ENCODE measurements at places on chromosomes 4 and X.

DNA sequence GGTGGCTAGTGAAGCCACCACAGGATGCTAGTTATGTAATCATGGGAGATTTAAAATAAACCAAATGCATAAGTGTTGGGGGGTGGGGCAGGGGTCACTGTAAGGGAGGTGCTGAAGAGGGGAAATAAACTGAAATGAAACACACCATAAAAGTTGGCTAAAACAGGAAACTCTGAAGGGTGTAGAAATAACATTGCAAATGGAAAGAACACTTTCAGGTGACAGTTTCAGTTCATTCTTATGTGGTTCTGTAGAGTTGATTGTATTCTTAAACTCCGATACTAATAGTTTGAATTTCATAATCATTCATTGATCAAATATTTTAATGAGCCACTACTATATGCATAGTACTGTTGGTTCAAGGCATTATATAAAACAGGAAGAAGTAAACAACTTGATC lies 80.1 kb downstream of the HDAC8 start:
- DNase-seq = no peak

DNA sequence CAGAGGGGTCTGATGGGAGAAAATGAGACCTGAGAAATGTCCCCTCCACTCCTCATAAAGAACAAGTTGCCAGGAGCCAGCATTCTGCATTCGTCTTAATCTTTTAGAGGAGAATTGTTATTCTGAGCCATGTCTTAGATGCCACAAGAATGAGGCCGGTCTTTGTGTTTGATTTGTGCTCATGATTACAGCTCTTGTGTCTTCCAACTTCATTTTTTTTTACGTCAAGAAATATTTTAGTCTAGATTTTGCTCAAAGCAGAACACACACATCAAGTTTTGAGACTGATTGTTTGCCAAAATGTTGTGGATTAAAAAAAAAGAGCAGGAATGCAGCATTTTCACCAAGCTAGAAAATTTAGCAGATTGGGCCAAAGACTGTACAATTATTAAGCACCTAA lies 130.6 kb upstream of the PITX2 start:
- no peak for DNase-seq

DNA sequence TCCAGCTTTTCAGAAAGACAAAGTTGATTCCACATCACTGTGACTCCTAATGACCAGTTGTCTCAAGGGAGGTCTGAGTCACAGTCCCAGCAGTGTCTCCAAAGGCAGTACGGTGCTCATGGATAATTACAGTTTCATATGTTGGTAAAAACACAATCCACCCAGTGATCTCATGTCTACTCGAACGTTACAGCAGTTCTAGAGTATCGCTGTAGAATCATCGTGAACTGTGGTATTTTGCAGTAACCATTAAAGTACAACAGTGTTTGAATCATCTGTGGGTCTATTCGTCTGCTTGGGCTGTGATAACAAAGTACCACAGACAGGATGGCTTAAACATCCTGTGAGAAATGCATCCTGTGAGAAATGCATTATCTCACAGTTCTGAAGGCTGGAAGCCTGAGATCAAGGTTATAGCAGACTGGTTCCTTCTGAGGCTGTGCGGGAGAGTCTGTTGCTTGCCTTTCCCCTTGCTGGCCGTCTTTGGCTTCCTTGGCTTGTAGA lies 121.1 kb upstream of the SORBS2 start:
- DNase-seq = no peak

- DNase-seq = no peak
Observed at GRCh38 chr4:14152834-14153519, 525.5 kb upstream of the BOD1L1 start.

GRCh38 chrX:76428243-76429130 lies 977 bp downstream of the MAGEE1 start:
- DNase-seq = no peak

DNA sequence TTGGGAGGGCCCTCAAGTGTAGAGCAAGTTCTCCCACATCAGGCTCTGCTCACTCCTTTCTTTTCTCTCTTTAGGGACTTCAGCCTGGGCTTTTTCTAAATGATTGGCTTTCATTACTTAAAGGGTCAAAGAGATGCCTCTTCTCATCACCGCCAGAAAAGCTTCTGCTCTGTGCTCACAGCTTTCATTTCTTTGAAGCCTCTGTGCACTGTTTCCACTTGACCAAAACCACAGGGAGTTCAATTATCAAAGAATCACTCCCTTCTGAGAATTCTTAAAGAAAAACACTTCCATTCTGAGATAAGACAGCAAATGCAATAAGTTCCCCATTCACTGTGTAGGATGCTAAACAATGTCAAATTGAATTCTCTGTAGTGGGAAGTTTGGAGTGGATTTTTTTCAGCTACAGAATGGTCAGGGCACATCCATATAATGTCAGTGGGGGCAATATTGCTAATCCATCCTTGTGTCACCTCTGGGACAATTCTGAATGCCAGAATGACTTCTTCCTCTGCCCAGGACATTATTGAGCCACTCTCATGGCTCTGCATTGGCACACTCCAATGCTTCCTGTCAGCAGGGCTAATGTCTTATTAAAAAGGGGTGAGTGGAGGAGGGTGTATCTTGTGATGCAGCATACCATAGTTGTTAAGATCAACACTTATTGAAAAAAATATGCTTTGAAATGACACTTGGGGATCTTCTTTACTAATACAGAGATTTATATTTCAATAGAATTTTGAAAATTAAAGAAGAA lies 217.6 kb downstream of the SNCA start:
- DNase-seq = no peak

- DNase-seq = no peak
Observed at GRCh38 chr4:24210332-24210902, 320.6 kb upstream of the PPARGC1A start.

GRCh38 chr4:180500154-180500553 lies 1743.0 kb upstream of the TENM3 start:
- DNase-seq = no peak

- no peak for DNase-seq
Observed at GRCh38 chr4:74385386-74385785, 20.4 kb downstream of the EREG start.

DNA sequence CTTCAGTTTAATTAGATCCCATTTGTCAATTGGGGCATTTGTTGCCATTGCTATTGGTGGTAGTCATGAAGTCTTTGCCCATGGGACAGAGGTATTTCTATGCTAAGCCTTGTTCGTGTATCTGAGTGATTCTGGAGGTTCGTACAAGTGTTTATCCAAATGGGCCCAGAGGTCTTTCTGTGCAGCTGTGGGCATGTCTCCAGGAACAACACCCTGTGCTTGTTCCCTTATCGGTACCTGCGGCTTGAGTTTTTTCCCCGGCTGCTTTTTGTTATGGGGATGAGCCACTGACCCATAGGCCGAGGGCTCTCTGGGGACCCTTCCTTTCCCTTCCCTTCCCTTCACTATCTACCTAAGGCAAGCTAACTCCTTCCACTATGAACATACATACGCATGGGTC lies 81.4 kb upstream of the WDR1 start:
- DNase-seq = no peak

DNA sequence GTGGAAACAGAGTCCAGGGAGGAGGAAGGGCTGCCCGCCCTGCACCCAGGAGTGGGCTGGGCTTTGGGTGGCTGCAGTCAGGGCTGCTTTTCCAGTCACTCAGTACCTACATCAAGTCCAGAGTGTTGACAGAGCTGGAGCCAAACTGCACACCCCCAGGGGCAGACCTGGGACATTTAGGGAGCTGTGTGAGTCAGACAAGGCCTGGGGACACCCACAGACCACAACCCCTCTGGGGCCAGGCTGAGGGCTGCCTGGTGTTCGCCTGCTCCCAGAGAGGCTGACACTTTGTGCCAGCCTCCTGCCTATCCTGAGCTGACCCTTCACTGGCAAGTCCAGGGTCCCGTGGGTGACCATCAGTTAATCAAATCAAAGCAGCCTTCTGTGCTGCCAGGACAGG lies 240.0 kb downstream of the BCOR start:
- DNase-seq = no peak

Measured in activated CD4-positive, CD25-positive, alpha-beta regulatory T cell treated with anti-CD3 and anti-CD28 coated beads, Interleukin-2, amount 50 U/mL, for 16 hours (primary cell).